Non-pigmented ciliary epithelial cell (primary cell): ENCODE measurements at places on chromosomes 1 and 21.

DNA sequence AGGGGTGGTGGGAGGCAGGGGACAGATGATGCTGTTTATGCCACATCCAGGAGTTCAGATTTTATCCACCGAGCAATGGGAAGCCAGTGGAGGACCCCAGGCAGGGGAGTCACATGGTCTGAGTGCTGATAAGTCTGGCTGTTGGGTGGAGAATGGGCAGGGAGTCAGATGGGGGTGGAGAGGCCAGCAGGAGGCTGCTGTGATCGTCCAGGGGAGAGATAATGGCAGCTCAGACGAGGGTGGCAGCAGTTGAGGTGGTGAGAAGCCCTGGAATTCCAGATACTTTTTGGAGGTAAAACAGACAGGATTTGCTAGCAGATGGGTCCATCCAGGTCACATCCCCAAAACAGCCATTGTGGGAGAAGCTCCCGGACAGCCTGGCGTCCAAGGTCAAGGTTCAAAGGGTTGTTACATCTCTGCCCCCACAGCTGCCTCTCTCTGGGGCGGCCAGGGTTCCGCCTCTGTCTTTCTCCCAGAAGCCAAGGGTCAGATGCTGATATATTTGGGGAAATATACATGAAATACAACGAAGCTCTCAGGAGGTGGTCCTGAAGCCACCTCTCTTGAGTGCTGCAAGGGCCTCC lies 252.1 kb upstream of the TMEM51 start:
- DNase-seq, result no peak

DNA sequence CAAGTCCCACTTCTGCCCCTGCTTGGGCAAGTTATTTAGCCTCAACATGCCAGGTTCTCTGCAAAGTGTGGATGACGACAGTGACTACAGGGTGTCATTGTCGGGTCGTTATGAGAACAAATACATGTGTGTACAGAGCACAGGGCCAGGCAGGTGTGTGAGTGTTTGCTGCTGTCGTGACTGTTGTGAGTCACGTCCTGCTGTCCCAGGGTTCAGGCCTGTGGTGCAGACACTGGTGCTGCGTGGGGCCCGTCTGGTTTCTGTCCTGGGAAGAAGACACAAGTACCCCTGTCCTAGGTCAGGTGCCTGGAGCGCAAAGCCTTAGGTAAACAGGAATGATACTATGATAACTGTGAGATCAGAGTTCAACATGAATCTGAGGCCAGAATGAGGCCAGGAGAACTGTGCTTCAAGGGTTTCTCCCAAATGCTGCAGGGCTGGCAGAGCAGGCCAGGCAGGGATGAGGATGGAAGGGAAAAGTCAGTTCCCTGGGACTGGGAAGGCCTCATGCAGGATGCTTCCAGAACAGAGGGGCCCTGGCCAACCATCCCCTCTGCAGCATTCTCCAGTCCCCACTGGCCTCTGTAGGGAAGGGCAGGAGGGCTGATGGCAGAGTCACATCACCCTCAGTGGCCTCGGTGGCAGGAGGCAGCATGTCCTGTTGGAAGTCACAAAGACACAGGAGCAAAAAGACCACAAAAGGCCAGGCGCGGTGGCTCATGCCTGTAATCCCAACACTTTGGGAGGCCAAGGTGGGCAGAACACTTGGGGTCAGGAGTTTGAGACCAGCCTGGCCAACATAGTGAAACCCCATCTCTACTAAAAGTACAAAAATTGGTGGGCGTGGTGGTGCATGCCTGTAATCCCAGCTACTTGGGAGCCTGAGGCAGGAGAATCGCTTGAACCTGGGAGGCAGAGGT lies 15.7 kb downstream of the GPR157 start:
- DNase-seq, result no peak

- DNase-seq, result no peak
Observed at GRCh38 chr1:36731226-36732014, 248.7 kb upstream of the CSF3R start.

GRCh38 chr21:43741423-43742096 lies 22.6 kb downstream of the PDXK start:
- DNase-seq, result no peak

DNA sequence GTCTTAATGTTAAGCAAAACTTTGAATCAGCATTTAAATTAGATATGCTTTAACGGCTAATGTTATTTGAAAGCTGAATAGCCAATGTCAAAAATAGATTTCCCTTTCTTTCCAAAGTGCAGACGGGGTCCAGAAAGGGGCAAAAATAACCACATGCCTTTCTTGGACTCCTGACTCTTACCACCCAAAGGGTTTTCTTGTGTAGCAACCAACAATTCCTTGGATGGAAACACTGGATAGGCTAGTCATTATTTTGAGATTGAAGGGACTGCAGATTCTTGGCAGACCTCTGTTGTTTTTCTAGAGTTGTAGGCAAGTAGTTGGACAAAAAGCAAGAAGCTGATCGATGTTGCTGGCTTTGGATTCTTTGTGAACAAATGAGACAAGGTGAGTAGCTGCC lies 107.0 kb downstream of the MRPS6 start:
- DNase-seq, result no peak

- no peak for DNase-seq
Observed at GRCh38 chr1:92442351-92442750, 44.4 kb downstream of the GFI1 start.

- peak; percentile 35 for DNase-seq
Observed at GRCh38 chr21:34938089-34938764, 110.9 kb downstream of the RUNX1 start.

DNA sequence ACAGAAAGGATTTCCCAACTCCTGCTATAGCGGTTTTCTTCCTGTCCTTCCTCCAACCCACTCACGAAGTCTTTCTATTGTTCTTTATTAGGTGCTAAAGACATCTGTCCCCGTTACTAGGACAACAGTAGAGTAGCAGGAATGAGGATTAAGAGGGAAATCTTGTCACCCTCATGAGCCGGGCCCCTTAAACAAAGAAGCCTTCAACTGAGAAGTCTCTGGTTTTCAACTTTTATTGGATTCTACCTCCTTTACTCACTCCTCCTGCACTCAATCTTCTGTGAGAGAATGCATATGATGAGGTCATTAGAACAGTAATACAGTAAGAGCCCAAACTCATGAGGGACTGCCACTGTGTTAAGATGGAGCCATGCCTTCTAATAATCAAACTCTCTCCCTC lies 206.3 kb downstream of the OMA1 start:
- no peak for DNase-seq

GRCh38 chr21:16642353-16642752 lies 870.5 kb upstream of the CXADR start:
- DNase-seq, result no peak

DNA sequence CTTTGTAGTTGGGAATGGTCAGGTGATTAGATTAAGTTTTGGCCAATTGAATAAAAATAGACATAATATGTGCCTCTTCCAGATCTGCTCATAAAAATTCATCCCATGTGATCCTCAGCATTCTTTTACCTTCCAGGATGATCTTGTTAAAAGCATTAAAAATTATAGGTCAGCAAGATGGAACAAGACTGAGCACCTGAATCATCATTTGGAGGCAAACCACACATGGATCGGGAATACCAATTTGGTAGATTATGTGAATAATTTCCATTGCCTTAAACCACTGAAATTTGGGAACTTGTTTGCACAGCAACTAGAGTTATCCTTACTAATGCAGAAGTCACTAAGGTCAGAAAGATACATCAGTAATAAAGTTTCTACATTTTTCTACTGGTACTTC lies 681.4 kb upstream of the ADGRL2 start:
- no peak for DNase-seq

- no peak for DNase-seq
Observed at GRCh38 chr1:193431265-193431977, 245.0 kb upstream of the B3GALT2 start.

DNA sequence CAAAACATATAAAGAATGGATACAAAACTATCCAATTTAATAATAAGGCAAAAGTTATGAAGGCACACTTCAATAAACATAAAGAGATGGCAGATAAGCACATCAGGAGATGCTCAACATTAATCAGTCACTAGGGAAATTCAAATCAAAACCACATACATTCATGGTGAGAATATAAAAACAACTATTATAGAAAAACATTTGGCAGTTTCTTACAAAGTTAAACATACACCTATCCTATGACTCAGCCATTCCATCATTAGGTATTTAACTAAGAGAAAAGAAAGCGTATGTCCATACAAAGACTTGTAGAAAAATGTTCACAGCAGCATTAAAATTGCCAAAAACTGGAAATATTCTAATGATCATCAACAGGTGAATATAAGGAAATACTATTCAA lies 44.3 kb downstream of the KIFAP3 start:
- DNase-seq, result no peak

DNA sequence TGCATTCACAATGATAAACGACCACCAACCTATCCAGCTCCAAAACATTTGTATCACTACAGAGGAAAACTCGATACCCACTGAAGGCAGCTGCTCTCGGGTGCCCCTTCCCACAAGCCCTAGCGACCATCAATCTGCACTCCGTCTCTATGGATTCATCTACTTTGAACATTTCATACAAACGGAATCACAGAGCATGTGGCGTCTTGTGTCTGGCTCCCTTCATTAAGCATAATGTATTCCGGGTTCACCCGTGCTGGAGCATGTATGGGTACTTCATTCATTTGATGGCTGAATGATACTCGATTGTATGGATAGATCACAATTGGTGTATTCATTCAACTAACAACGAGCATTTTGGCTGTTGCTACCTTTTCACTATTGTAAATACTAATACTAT lies 340.2 kb downstream of the SMYD3 start:
- DNase-seq, result no peak

GRCh38 chr21:43345746-43346409 lies 81.1 kb downstream of the SIK1 start:
- no peak for DNase-seq

DNA sequence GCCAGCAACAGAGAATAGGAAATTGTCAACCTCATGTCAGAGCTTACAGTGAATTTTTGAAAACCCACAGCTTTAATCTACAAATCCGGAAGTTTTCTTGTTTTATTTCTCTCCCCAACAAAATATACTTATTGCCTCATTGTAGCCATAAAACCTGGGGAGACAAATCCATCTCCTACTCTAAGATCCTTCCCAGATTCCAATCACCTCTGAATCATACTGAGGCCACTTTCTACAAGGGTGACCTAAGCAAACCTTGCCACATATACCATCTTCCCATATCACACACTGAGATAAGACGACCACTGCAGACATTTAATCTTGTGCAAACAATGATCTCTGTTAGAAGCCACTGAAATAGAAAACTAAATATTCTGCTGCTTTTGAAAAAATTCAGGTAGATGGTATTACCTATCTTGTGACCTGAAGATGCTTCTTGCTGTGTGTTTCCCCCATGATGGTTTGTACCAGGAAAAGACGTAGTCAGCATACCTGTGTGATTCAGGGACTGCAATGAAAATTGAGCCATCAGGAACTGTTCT lies 171.5 kb upstream of the DUSP10 start:
- no peak for DNase-seq

DNA sequence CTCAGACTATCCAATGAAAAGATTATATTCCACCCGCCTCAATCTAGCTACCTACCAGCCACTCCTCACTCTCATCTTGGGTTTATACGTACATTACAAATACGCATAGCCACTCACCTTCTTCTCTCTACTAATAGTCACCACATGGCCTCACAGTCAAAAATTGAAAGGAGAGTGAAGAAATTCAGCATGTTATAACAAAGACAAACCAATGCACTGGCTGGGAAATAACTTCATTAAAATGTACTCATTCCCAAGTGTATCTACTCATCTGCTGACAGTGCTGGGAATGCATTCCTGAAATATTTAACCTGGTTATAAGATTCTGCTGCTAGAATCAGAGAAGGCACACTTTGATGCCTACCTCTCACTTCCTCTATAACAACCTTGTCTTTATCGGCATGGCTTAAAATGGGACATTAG lies 6.5 kb downstream of the ZNF644 start:
- no peak for DNase-seq

GRCh38 chr1:214573386-214574318 lies 22.2 kb upstream of the PTPN14 start:
- no peak for DNase-seq

GRCh38 chr21:27219068-27219467 lies 252.2 kb upstream of the ADAMTS5 start:
- no peak for DNase-seq
